Posterior cingulate gyrus (tissue), 11 donors: ENCODE measurements at places on chromosomes 6 and 20.

GRCh38 chr6:34143884-34144580 lies 1.9 kb downstream of the GRM4 start:
- peak; percentile 43 for DNase-seq

DNA sequence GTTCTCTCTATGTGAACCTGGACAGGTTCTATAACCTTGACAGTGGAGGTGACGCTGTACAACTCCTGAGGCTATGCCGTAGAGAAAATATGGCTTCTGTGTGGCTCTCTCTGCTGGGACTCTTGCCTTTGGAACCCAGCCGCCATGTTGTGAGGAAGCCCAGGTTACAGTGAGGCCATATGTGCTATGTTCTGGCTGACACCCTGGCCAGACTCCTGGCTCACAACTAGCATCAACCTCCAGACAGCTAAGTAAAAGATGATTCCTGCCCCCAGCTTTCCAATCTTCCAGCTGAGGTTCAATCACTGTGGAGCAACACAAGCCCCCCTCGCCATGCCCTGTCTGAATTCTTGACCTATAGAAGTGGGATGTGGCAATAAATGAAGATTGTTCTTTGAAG lies 57.0 kb downstream of the PPP1R3G start:
- no peak for DNase-seq

DNA sequence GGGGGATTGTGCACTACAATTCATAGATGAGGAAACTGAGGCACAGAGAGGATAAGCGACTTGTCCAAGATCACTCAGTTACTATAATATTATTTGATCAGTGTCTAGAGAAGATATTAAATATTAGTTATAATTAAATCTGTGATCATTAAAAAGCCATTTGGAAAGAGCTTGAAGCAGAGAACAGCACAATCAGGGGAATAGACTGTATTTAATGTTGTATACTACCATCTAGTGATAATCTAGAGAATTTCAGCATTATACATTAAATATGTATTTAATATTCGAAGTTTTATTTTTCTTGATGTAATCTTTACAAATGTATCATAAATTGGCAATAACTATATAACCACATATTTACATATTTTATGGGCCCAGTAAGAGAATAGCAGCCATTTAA lies 20.1 kb upstream of the MTCL3 start:
- no peak for DNase-seq

DNA sequence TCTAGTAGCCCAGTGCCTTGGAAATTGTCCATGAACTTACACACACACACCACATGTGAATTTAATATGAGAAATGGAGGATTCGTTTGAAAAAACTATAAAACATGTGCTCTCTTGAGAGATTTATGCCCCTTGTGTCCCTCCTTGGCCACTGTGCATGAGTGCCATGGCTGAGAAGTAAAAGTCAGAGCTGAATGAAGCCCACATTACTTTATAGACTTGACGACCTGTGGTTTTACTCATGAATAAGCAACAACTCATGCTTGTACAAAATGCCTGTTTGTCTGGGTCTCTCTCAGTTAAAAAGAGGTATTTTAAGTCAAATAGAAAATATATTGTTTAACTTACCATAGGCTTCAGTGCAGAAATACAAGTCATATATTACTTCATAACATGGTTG lies 102.7 kb downstream of the KCNQ5 start:
- no peak for DNase-seq

DNA sequence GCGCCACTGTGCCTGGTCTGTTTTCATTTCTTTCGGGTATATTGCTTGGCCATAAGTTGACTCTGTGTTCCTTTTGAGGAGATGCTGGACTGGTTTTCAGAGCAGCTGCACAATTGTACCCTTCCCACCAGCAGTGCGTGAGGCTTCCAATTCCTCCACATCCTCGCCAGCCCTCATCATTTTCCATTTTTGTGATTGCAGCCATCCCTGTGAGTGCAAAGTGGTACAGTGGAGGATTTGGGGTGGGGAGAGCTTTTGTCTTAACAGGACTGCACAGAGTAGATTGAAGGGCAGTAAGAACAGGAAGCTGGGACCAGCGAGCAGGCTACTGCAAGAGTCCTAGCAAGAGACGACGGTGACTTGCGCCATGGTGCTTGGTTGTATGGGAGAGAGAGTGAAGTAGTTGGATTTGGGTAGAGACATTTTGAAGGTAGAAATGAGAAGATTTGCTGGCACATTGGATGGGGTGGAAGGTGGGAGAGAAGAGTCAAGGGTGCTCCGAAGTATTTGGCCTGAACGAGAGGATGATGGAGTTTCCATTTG lies 18.3 kb downstream of the BCAS4 start:
- DNase-seq, result no peak

GRCh38 chr6:113306552-113307145 lies 550.5 kb upstream of the MARCKS start:
- DNase-seq, result no peak

DNA sequence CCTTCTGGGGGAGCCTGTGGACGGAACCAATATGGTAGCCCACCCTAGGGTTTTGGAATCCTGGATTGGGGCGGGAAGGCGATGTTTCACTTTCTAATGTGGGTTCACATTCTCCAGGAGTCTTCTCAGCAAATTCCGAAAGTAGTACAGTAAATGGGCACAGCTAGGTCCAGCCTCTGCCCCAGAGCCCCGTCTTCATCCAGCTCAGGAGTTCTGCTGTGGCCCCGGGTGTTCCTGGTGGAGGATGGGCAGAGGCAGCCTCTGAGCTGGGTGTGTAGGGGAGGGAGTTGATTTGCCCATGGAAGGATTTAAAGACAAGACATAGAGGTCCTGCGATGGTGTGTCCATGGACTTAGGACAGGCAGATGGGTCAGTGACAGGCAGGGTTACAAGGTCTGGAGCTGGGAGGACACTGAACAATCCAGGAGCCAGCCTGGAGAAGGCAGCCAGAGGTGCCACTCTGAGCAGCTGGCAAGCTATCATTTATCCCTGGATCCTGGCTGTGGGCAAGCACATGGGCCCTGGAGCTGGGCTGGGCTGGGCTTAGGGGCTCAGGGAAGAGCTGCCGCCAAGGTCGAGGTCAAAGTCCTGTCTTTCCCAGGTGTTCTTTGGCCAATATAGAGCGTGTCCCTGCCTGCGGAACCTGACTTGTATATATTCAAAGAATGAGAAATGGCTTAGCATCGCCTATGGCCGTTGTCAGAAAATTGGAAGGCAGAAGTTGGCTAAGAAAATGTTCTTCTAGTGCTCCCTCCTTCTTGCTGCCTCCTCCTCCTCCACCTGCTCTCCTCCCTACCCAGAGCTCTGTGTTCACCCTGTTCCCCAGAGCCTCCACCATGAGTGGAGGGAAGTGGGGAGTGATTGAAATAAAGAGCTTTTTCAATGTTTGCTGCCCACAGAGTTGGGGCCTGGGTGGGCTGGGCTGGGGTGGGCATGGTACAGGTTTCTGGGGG lies 6.7 kb downstream of the CLPSL1 start:
- no peak for DNase-seq

- DNase-seq, result no peak
Observed at GRCh38 chr20:21517566-21518277, 3.9 kb upstream of the NKX2-2 start.

GRCh38 chr6:150382171-150382570 lies 13.4 kb downstream of the IYD start:
- no peak for DNase-seq

- no peak for DNase-seq
Observed at GRCh38 chr6:121515630-121516265, 80.3 kb downstream of the GJA1 start.

- DNase-seq, result no peak
Observed at GRCh38 chr6:6660339-6661045, 72.0 kb downstream of the LY86 start.

GRCh38 chr6:20403766-20404640 lies 2.3 kb downstream of the E2F3 start:
- DNase-seq, result no peak

DNA sequence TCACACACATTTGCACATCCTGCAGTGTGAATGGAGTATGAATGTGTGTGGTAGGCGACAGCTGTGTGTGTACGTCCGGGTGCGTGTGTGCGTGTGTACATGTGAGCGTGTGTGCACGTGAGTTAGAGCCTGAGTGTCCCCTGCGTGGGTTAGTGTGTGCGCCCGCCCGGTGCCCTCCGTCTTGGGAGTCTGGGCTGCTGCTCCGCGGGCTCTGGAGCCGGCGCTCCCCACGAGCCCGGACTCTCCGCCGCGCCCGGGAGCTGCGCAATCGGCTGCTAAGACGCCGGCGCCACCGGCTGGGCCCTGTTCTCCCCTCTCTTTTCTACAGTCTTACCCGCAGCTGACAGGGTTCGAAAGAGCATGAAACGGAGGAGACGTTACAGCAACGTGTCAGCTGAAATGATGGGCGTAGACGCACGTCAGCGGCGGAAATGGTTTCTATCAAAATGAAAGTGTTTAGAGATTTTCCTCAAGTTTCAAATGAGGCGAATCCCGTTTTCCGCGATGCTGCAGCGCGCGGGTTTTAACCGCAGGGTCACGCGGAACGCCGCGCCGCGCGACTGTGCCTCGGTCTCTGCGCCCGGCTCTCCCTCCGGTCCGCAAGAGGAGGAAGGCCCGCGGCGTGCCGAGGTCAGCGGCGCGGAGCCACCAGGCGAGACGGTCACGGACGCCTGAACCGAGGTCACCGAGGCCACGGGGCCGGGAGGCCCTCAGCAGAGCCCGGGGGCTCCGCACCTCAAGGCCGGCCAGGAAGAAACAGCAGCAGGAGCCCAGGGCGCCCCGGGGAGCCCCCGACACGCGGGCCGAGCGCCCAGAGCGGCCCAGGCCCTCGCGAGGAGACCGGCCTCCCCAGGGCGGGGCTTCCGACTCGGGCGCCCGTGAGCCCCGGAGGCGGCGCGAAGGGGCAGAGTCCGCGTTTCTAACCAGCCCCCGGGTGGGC lies 95.3 kb upstream of the BHLHE23 start:
- peak; percentile 38 for DNase-seq

GRCh38 chr6:42197555-42198362 lies 3.0 kb upstream of the GUCA1B start:
- no peak for DNase-seq

DNA sequence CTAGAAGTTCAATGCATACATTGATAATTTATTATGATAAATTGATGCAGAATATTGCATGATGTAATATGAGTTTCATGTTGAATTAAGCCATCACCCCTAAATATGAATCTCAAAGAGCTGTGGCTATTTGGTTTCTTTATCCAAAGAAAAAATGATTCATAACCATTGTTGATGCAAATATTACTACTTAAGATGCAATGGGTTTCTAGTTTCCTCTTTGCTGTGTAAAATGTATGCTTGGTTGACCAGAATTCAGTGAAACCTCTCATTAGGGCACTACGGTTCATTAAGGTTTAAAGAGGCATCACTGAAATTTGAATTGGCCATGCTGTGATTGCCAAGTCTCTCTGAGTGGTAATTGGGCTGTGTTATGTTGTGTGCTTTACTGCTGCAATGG lies 492.5 kb upstream of the FLRT3 start:
- no peak for DNase-seq

- no peak for DNase-seq
Observed at GRCh38 chr6:47043286-47043685, 1.2 kb upstream of the ADGRF1 start.

- DNase-seq, result no peak
Observed at GRCh38 chr20:57479196-57479595, 45.7 kb downstream of the CTCFL start.

DNA sequence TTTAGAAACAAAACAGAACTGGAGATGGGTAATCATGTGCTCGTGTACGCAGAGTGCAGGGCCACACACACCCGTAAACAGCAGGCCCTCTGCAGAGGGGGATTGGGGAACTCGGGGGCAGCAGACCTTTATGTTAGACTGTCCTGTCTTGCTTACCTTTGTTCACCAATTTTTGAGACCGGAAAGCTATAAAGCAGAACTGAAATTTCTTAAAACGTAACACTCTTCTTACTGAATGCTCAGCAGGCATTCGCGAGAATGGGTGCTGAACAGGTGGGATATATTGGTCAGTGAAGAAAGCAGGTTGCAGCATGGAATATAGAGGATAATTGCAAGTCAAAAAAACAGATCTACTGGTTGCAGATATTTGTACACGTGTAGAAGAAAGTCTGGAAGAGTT lies 211.1 kb downstream of the BMP7 start:
- no peak for DNase-seq

DNA sequence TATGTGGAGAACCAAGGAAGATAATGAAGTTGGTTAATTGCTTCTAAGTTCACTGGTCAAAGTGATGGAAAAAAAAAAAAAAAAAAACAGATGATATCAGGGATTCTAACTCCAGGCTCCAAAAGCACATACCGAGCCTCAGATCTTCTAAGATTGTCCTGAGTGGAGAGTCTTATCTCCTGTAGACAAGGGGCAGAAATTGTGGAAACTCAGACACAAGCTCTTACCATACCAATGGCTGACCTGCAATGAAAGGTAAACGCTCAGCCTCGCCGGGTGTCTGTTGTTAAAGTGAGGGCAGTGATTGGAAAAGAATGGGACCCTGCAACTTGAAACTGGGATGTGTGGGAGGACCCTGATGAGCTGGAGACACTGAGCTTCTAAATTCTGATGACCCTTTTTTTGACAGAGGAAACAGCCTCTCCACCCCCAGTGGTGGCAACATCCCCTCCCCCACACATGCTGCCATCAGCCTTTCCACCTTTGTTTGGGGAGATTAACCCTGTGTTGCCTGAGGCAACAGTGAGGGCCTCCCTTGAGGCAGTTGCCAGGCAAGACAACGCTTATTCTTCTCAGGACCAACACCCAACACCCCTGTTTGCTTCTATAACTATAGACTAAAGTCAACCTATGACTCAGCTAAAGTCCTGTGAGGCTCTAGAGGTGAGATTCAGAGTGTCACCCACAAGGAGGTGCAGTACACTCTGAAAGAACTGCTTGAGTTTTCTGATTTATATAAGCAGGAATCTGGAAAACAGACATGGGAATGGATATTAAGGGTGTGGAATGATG lies 154.0 kb downstream of the THBS2 start:
- DNase-seq, result no peak

GRCh38 chr6:15593798-15594197 lies 69.0 kb downstream of the DTNBP1 start:
- no peak for DNase-seq

DNA sequence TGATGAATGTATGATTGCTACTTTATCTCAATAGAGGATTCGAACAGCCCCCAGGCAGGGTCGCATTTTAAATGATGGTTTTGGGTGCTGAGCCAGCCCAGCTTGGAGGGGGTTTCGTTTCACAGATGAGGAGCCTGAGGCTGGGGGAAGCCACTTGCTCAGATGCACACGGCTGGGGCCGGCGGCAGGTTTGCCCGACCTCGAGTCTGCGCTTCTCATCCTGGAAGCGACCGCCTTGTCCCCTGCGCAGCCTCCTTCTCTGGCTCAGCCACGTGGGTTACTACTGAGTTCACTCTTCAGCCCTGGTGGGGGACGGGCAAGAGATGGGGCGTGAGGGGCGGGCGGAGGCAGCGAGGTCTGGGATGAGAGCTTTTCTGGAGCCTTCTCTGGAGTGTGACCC lies 25.3 kb downstream of the NTSR1 start:
- DNase-seq, result no peak

- DNase-seq, result no peak
Observed at GRCh38 chr20:5395932-5396727, 79.4 kb upstream of the PROKR2 start.
